ENCODE measurements at places on chromosomes 12 and 14. TPM values are rescaled to one million over a fixed set of nuclear protein-coding genes. Genes with fewer than 3 reads are reported as not detected.

GRCh38 chr14:104139460-104140212 lies 1.2 kb downstream of the KIF26A start:
- DNase-seq, result no peak

Gene RITA1
- total RNA-seq, result 22.2 TPM

DNA sequence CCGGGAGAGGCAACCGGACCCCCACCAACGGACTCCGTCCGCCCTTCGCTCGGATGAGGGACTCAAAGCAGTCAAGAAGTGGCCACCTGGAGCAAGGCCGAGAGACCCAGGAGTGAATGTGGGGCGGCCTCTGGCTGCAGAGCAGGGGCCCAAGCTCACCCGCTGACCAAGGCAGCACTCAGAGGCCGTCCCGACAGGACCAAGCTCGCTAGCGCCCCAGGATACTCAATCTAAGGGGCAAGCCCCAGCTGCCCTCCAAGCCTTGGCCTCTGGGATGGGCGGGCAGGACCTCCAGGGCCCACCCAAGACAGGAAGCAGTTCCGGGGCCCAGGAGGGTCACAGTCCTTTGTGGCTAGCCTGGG lies 936 bp downstream of the AKT1 start:
- DNase-seq, result no peak

Gene PCNX1
- total RNA-seq, result 22.7 TPM

DNA sequence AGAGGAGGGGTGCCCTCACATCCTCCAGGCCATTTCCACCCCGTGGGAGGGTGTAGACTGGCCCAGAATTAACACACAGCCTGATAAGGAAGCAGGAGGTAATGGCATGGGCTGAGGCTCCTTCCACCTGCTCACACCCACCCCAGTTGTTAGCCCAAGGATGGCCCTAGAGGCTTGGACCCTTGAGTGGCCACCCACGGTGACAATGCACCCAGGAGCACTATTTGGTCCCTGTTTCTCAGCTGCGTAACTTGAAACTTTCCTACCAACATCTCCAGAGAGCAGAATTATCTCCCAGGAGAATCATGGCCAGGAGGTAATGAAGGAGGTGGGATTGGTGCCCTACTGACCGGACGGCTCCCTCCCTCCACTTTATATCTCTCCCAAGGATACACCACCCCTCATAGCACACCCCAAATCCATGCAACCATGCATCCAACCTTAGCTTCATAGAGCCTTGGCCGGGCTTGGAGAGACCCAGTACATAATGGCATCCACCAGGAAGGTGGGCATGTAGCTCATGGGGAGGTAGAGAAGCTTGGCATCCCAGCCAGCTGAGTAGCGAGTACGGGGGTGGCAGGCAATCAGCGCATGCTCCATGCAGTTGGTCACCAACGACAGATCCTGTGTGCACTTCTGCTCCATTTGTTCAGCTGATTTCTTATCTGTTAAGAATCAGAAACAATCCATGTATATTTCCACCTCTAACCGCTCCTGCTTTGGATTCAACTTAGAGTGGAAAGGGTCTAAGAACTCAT lies 5.6 kb downstream of the RDH16 start:
- DNase-seq, result no peak

DNA sequence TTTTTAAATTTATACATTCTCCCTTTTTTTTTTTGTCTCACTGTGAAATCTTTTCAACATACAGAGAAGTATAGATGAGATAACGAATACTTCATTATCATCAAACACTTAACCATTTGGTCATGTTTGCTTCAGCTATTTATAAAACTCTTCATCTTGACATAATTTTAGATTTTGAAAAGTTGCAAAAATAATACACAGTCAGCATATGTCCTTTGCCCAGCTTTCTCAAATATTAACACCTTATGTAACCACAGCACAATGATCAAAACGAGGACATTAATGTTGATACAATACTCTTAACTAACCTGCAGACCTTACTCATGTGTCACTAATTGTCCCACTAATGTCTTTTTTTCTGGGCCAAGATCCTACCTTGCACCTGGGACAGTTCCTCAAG lies 36.0 kb downstream of the DACT1 start:
- DNase-seq, result no peak

All from lower leg skin (tissue), 4 donors.